ENCODE measurements at places on chromosomes 1 and 21.
A peak's percentile ranks its signal among the peaks of the same experiment; 100 is the strongest.

DNA sequence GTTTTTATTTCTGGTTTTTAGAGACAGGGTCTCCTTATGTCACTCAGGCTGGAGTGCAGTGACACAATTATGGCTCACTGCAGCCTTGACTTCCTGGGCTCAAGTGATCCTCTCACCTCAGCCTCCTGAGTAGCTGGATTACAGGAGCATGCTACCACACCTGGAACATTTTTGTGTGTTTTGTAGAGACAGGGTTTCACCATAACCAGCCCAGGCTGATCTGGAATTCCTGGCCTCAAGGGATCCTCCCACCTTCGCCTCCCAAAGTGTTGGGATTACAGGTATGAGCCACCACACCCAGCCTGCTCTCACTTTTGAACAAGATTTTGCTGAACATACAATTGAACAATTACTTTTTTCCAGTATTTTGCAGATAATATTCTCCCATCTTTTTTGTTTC is 24.0 kb upstream of the HYI start:
- no peaks in the 10 kb centered on the region for H3K27me3 ChIP-seq
- H3K27ac ChIP-seq, result no peak overlapping the region
- H3K4me1 ChIP-seq, result no peaks in the 10 kb centered on the region
- H3K4me3 ChIP-seq, result no peak overlapping the region
- no peak for DNase-seq

GRCh38 chr1:67405473-67406245 is 24.5 kb downstream of the SERBP1 start:
- H3K4me3 ChIP-seq, result no peak overlapping the region
- H3K27me3 ChIP-seq, result no peaks in the 10 kb centered on the region

DNA sequence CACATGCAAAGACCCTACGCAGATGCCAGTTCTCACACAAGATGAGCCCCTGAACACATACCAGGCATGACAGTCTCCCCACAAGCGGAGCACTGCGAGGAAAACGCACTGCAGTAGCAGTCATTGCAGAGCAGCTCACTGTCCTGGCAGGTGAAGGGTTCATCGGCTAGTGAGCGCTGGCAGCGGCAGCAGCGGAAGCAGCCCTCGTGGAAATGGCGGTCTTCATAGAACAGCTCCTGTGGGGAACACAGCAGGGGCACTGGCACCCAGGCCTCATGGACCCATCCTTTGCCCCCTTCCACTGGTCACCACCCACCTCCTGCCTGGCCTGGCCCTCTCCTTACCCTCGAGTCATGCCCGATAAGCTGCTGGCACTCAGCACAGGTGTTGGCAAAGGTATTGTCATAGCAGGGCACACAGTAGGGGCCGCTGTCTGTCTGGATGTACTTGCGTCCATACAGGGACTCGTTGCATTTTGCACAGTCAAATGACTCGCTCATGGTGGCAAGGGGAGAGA is 6.3 kb downstream of the FHL3 start:
- H3K27me3 ChIP-seq, result no peaks in the 10 kb centered on the region
- no peak for DNase-seq
- peak overlapping the region; percentile 36 for H3K4me3 ChIP-seq
- H3K36me3 ChIP-seq, result peaks cover 22% of the 10 kb centered on the region
- H3K27ac ChIP-seq, result peak overlapping the region; percentile 91

- H3K4me3 ChIP-seq, result no peak overlapping the region
- H3K36me3 ChIP-seq, result no peaks in the 10 kb centered on the region
- no peaks in the 10 kb centered on the region for H3K27me3 ChIP-seq
- no peak overlapping the region for H3K27ac ChIP-seq
These were observed 49.3 kb downstream of the SH3GLB1 start for GRCh38 chr1:86753700-86754099.

DNA sequence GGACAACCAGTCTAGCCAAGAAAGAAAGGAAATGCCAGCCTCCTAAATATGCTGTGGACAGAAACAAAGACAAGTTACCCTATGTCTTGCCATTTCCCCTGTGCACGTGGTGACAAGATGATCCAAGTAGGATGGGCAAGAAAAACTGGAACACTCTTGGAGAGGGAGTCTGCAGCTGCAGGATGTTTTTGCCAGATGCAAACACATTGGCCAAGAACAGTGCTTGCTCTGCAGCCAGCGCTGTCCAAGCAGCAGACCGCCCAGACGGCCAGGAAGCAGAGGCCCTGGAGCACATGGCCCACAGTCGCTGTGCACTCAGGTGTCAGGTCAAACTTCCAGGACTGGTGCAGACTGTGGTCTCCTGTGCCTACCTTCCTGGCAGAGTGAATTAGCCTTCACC is 189.3 kb downstream of the SLC35F3 start:
- peak; percentile 26 for DNase-seq
- no peak overlapping the region for H3K4me3 ChIP-seq
- H3K36me3 ChIP-seq, result no peaks in the 10 kb centered on the region
